Activated naive CD4-positive, alpha-beta T cell treated with anti-CD3 and anti-CD28 coated beads, Interleukin-2, amount 50 U/mL, for 72 hours (primary cell): ENCODE measurements at places on chromosomes 16 and 17.

- DNase-seq: no peak
Measured at GRCh38 chr16:55044201-55044975, 113.7 kb downstream of the IRX5 start.

DNA sequence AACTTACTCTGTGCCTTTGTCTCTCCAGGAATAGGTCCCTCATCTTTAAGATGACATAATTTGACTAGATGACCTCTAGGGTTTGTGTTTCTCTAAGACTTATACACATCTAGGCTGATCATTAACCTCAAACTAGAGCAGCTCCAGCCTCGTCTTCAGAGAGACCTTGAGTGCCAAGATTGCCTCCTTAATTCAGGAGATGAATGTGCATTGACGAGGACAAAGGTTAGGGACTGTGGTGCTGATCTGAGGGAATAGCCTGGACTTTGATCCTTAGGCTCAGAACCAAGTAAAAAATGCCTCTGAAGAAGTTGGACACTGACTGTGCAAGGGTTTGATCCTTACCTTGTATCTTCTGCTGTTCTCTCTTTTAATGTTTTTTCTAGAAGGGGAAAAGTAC lies 17.2 kb upstream of the ASIC2 start:
- DNase-seq: no peak

GRCh38 chr17:14715561-14715960 lies 414.7 kb downstream of the HS3ST3B1 start:
- DNase-seq: no peak

DNA sequence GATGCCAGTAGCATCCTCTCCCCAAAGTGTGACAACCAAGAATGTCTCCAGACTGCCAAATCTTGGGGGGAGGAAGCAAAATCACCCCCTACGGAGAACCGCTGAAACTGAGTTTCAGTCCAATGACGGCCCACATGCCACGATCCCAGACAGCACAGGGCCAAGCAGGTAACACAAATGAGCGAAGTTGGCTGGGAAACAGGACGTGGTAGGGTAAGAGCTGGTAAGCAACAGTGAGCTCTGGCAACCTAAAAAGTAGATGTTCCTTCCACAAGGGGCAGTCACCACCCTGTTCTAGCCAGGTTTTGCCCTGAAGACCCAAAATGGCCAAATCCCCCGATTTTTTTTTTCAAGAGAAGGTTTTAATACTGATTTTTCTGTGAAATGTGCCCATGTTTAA lies 25.4 kb downstream of the ZFHX3 start:
- no peak for DNase-seq

- peak; percentile 67 for DNase-seq
Measured at GRCh38 chr17:57455063-57455914, 199.0 kb downstream of the MSI2 start.

- no peak for DNase-seq
Measured at GRCh38 chr17:3594051-3594800, 15.0 kb downstream of the TRPV1 start.
